ENCODE measurements at places on chromosomes 4 and X.

DNA sequence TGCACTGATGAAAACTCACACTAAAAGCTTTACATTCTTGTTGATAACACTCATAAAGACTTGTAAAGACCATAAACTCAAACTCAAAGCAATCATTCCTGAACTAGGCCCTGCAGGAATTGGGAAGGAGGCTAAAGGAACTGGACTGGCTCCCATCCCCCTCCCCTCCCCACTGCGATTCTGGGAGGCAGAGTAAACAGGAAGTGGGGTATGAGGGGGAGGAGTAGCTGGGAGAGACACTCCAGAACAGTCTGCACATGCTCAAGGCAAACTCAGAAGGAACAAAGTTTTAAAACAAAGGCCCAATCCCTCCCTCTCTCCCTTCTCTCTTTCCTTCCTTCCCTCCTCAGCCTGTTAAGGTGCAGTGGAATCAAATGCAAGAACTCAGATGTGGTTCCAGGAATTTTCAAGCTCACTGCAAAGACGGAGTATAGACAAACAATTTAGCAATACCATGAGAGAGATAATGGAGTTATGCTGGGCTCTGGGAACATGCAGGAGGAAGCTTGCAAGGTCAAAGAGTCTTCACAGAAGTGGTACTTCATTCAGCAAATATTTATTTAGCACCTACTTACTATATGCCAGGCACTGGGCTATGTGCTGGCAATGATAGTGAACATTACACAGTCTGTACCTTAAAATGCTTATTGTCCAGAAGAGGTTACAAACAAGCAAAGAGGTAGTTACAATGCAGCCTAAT, 15.9 kb downstream of the MID1IP1 start:
- no peak for DNase-seq

- DNase-seq: no peak
Observed at GRCh38 chr4:179285696-179286095, 1843.5 kb upstream of the AGA start.

DNA sequence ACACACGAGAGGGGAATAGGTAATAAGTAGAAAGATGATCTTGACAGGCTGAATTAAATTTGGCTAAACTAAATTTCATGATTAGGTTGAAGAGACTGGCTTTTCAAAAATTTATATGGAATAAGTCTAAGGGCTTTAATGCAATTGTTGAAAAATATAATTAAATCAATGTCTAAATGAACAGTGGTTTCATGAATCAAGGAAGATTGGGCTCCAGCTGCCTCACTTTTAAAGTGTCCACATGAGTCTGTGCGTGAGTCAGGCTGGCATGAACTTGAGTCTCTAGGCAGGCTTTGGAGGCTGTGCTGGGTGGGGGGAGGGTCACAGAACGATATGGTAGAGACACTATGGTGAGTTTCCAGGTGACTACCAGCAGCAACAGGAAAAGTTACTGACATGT, 111.9 kb downstream of the SORBS2 start:
- DNase-seq: no peak

DNA sequence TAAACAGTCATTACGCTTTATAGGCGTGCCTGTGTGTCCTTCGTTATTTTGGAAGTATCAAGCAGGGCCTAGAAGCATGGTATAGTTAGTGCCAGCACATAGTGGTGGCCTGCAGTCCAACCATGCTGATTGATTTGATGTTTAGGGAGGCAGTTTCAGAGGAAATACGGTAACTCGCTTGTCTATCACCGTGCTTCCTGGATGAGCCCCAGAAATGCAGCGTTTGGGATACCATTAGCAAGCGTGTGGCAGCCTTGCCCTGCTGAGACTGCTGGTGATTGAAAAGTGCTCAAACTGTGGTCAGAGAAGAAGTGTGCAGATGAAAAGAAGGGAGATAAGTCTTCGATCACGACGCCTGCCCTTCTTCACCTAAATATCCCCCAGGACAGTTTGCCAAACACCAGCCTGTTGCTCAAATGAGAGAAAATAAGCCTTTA, 158.4 kb downstream of the CHIC2 start:
- DNase-seq: no peak

GRCh38 chr4:99248714-99249113, 29.7 kb upstream of the ADH6 start:
- no peak for DNase-seq

DNA sequence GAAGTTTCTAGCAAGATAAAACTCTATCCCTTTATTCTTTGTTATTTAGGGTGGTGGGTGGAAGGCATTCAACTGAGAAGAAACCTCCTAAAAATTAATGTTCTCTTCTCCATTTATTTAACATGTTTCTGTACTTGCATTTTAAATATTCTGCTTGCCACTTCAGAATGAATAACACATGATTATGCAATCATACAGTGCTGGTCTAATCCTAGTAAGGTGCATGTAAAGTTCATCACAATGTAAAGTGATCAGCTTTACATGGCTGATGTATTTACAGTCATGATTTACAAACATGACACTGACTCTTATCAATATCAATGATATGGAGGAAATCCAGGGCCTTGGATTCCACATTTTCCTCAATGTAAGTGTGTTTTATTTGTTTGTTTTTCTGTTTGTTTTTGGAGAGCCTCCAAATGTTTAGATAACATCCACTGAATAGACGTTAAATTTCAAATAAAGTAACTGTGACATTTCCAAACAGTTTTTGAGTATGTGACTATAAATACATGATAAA, 342.1 kb upstream of the CTSO start:
- DNase-seq: no peak

GRCh38 chrX:55783723-55784122, 66.2 kb downstream of the RRAGB start:
- no peak for DNase-seq

DNA sequence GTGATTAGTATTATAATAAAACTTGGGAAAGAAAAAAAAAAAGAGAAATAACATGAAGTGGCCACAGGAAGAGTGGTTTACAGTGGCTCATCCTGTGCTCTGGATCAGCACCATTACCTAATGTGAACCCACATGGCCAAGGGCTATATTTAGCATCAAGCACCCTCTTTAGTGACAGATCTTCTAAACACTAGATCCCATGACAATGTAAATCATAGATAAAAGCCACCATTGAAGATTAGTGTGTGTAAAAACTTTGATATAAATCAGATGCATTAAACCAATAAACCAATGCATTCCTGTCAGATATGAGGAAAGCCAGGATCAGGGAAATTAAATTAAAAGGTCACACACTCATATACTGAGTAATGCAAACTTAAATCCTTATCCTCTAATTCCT, 400.6 kb upstream of the MAGEB18 start:
- no peak for DNase-seq

DNA sequence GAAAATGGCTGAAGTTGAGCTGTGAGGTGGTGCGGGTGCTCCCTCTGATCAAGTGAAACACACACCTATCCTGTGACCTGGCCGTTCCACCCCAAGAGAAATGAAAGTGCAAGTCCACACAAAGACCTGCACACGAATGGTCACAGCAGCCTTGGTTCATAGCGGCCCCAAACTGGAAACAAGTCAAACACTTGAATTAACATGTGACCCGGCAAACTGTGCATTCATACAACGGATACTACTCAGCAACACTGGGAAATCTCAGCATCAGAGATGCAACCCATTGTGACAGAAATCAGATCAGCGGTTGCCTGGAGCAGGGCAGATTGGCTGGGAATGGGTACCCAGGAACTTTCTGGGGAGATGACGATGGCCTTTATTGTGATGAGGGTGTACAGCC, 7.6 kb downstream of the G6PD start:
- no peak for DNase-seq

DNA sequence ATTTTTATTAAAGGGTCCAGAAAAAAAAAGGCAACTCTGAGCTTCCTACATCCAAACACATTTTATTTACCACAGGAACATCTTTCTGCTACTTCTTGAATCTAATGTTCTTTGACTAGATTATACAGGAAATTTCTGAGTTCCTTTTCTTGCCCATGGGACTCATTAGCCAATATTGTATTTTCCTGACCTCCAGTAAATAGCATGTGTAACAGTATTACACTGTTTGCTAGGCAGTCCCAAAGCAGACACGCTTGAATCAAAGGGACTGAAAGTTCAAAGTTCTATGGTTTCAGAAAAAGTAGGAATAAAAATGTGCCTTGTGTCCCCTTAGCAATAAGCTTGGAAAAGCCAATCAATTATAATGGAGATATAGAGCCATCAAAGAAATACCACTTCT, 57.4 kb downstream of the MOSPD2 start:
- no peak for DNase-seq

GRCh38 chrX:109863811-109864210, 130.8 kb upstream of the ACSL4 start:
- no peak for DNase-seq

DNA sequence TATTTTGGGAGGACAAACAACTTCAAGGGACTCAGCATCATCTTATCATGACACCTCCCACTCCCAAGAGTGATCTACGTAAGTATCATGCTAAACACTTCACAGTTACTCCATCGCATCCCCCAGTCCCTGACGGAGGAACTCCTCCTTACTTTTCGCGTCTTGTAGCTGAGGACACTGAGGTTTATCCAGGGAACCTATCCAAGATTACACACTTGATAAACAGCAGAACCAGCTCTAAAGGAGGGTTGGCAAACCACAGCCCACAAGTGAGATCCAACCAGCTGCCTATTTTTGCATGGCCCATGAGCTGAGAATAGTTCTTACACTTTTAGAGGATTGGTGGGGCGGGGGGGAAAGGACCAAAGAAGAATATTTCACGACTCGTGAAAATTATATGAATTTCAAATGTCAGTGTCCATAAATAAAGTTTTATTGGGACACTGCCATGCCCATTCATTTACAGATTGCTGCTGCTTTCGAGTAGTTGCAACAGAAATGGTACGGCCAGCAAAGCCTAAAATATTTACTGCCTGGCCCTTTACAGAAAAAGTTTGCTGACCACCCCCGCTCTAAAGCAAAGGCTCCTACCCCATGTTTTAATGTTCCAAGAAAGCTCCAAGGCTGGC, 47.8 kb downstream of the SEPSECS start:
- no peak for DNase-seq

DNA sequence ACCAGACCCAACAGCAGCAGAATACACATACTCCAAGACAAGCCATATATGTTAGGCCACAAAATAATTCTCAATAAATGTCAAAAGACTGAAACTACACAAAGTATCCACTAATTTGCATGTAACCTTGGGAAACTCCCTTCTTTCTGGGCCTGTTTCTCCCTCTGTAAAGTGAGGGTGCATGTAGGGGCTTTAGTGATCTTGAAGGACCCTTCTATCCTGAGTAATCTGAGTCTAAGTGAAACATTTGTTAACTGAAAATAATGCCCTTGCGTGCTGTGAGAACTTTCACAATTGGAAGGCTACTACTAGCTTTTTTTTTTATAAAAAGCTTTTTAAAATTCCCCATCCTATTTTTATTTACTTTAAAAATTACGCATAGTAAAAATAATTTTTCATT, 125.2 kb downstream of the NEXMIF start:
- no peak for DNase-seq

DNA sequence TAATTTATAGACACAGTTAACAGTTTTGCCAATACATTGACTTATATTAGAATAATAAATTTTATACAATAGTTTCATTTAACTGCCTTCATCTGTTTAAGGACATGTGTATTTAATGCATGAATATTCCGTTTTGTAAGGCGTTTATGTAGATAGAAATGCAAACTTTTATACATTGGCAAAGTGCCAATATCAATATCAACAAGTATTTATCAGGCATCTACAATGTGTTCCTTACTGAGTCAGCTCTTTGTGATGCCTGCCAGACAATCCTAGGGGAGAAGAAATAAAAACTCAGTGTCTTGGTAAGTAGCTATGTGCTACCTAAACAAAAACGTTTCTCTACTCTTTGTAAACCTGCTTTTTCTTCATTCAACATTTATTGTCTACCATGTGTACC, 1142.2 kb downstream of the C4orf33 start:
- DNase-seq: no peak

DNA sequence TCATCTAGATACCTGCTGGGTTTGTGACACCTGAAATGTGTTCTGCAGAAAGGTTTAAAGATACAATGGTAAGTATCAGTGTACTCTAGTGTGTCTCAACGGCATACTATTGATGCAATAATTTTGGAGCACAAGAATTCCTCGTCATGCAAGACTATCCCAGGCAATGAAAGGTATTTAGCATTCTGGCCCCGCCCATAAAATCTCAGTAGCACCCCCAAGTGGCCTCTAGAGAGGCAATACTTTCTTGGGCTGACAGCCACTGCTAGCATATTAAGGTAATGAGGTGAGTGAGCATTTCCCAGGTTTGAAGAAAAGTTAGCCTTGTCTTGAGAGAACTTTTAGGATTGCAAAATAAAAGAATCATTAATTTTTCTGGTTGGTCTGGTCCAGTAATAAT, 24.0 kb downstream of the TAB3 start:
- no peak for DNase-seq

DNA sequence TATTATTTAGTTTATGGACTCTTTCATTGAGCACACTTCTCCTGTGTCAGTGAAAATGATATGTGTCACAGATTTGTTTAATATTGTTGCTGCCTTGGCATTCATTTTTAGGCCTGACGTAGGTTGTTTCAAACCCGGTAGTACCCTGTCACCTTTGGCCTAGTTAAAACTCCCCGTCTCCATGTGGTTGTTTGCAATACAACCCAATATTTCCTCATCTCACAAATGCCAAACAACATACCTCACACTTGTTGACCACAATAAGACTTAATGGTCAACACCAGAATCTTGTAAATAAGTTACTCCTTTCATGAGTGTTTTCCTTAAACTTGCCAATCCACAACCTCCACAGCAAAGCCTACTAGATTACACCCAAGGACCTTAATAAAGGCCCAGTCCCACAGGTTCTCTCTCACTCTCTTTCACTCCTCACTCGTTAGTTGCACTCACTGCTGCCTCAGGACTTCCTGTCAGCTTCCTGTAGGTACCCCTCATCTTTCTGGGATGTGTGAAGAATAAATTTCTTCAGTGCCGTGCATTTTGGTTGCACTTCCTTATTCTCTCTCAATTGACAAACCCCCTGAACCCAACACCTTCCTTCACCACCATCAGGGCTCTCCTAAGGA, 31.3 kb downstream of the IL13RA2 start:
- DNase-seq: no peak

DNA sequence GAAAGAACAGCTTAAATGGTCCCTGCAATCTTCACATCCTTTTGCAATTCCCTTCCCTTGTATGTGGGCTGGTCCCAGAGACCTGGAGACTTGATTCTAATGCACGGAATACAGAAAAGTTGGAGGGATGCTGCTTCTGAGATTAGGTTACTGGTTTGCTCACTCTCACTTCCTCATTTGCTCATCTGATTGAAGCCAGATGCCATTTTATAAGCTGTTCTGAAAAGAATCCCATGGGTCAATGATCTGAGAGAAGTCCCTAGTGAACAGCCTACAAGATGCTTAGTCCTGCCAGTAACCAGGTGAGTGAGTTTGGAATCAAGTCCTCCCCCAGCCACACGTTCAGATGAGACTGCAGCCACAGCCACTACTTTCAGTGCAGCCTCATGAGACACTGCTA, 35.9 kb downstream of the MAGEA1 start:
- no peak for DNase-seq

- DNase-seq: no peak
Observed at GRCh38 chr4:128159967-128160366, 98.9 kb downstream of the LARP1B start.

GRCh38 chr4:20043991-20044390, 207.7 kb upstream of the SLIT2 start:
- no peak for DNase-seq

- DNase-seq: no peak
Observed at GRCh38 chr4:6449746-6450369, 22.6 kb downstream of the PPP2R2C start.

- DNase-seq: no peak
Observed at GRCh38 chr4:110201502-110201901, 3.1 kb upstream of the ELOVL6 start.
